ENCODE measurements at places on chromosomes 6 and 20.

DNA sequence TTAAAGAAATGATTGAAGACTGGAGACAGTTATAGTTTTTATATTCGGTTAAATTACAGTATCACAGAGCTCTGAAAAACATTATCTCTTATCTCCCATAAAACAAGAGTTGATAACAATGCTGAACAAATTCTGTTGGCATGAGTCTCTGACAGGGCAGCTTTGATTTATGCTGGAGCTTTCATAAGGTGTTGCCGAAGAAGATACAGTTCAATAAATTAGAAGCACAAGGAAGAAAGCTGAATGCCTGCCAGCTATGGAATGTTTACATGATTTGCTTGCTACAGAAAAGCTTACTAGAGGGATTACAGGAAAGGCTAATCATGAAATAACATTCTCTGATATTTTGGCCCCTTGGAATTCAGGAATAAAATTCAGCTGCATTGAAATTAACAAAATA lies 431.9 kb upstream of the GJE1 start:
- no peak for DNase-seq

- DNase-seq, result no peak
These were observed 81.3 kb upstream of the SIRPA start for GRCh38 chr20:1813674-1814635.

- no peak for DNase-seq
These were observed 49.1 kb downstream of the LYRM2 start for GRCh38 chr6:89589297-89590025.

DNA sequence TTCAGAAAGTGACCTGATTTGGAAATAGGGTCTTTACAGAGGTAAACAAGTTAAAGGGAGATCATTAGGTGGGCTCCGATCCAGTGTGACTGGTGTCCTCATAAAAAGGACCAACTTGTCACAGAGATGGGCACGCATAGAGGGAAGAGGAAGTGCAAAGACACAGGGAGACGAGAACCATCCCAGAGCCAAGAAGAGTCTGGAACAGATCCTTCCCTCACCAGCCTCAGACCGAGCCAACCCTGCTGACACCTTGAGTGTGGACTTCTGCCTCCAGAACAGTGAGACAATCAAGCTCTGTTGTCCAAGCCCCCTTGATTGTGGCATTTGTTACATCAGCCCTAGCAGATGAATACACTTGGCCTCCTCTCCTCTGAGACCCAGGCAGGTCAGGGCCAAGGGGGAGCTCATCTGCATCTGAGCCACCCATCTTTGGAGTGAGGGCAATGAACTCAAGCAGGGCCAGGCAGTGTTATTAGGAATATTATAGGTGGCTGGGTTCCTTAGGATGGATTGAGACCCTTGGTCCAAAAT lies 22.2 kb upstream of the SCML4 start:
- no peak for DNase-seq

DNA sequence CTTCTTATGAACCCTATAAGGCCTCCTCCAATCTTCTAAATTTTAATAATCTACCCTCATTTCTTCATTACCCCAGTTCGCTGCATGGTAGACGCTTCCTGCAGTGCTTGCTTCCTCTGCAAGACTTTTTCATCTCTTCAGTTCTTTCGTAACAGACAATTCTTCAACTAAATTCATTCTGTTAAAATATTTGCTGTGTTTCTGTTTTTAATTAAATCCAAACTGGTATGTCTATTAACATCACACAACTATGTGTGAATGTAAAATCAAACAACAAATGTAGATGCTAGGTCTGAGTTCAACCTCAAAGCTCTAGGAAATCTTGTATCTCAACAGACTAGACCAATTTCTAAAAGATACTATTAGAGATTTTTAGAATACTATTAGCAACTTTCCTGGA lies 199.3 kb downstream of the RNGTT start:
- DNase-seq, result peak; percentile 6

GRCh38 chr20:57707320-57707719 lies 2.5 kb downstream of the PMEPA1 start:
- no peak for DNase-seq
